ENCODE measurements at places on chromosomes 16 and 17. TPM values are rescaled to one million over a fixed set of nuclear protein-coding genes. Genes with fewer than 3 reads are reported as not detected.
A peak's percentile ranks its signal among the peaks of the same experiment; 100 is the strongest.

The SLC5A2 gene
- total RNA-seq, result not detected

The OSGIN1 gene
- 10.1 TPM for total RNA-seq

The GDPD3 gene
- 3.1 TPM for total RNA-seq

The HBA2 gene
- total RNA-seq, result 72.6 TPM

The UBN1 gene
- 26.1 TPM for total RNA-seq

The RNU2-1 gene
- total RNA-seq, result not detected

DNA sequence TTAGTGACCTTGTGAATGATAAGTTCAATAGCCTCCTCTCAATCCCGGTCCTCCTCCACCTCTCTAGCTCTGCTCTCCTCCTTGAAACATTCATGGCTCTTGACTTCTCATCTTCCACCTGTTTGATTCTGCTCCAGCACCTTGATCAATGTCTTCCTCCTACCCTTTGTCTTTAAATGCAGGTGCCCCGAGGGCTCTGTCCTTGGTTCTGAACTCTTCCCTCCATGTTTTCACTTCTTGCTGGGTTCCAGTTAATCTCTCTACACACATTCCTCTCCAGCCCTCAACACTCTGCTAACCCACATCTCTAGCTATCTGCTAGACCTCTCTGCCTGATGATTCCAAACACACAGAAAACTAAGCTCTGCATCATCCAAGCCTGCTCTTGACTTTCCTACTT lies 13.4 kb downstream of the CD300E start:
- ATAC-seq, result no peak

DNA sequence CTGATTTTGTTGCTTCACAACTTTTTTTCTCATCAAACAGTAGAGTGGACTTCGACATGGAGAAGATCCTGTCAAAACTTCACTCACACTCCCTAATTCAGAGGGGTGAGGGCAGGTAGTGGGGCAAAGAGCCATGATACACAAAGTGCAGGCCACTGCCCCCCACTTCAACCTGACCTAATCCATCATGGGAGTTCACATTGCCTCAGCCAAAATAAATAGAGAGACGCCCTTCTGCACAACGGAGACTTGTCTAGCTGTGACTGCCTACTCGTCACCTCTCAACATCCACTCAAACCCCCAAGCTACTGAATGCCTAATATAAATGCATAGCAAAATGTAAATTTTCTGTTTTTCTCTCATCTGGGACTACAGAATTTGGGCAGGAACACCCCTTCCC lies 213.2 kb downstream of the PMP22 start:
- ATAC-seq, result no peak

DNA sequence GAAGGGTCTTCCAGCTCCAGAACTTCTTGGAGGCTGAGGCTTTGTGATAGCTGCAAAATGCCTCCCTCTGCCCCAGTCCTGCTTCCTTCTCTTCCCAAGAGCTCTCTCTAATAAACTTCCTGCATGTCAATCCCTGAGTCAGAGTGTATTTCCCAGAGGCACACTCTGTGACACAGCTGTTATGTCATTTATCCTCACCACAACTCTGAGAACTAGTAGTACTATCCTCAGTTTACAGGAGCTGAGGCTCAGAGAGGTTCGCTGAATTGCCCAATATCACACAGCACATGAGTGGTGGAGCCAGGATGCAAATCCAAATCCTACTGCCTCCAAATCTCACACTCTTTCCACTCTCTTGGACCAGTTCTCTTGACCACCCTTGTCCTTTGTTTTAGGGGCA lies 20.0 kb downstream of the UNC45B start:
- no peak for ATAC-seq

GRCh38 chr16:12511708-12512107 lies 292.0 kb downstream of the CPPED1 start:
- no peak for ATAC-seq

DNA sequence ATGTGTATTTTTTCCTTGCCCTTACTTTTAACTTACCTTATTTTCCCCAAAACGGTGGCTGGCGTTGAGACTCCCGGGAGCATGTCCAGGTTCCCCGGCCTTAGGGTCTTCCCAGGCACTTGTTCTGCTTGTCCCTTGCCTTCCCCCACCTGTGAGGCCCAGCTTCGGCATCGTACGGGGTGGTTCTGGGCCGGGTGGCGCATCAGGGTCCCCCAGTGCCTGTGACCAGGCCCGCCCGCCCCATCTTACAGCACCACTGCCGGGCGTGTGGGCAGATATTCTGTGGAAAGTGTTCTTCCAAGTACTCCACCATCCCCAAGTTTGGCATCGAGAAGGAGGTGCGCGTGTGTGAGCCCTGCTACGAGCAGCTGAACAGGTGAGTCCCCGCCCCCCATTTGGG lies 7.4 kb downstream of the HGS start:
- no peak for ATAC-seq

DNA sequence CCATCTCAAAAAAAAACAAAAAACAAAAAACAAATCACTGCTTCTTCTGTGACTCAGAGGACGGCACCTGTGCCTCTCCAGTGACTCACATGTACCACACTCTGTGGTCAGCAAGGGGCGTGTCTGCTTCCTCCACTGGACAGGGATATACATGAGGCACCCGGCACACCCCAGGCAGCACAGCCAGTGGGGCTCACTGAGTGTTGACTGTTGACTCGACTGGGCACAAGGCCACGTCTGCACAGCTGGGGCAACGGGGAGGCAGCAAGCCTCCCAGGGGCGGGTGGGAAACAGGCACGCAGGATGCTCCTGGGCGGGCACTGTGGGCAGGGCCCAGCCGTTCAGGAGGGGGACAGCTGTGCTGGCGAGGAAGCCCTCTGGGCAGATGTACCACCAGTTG lies 64.1 kb downstream of the TIMM22 start:
- ATAC-seq, result peak; percentile 85

All from gastroesophageal sphincter (tissue), 4 donors.